ENCODE measurements at places on chromosomes 12 and 14.

DNA sequence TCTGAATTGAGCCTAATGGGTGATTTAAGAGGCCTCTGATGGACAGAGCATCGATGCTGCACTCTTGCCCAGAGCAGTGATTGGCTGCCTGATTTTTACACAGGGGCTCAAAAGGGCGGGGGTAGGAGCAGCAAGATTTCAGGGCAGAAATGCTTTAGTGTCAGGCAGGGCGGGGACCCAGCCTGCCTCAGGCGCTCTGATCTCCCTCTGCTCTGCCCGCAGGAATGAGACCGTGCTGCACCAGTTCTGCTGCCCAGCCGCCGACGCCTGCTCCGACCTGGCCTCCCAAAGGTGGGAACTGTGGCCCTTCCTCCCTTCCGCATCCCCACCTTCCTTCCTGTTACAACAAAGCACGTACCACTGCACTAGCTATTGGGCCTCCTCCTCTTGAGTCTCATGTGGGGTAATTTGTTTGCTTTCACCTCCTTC lies 32.4 kb downstream of the IQSEC3 start:
- no peak for DNase-seq

GRCh38 chr14:32565256-32565655 lies 236.2 kb downstream of the AKAP6 start:
- DNase-seq: no peak

- no peak for DNase-seq
These were observed 368.0 kb downstream of the FUT8 start for GRCh38 chr14:65780566-65780965.

GRCh38 chr12:3655328-3655900 lies 97.5 kb downstream of the CRACR2A start:
- no peak for DNase-seq

DNA sequence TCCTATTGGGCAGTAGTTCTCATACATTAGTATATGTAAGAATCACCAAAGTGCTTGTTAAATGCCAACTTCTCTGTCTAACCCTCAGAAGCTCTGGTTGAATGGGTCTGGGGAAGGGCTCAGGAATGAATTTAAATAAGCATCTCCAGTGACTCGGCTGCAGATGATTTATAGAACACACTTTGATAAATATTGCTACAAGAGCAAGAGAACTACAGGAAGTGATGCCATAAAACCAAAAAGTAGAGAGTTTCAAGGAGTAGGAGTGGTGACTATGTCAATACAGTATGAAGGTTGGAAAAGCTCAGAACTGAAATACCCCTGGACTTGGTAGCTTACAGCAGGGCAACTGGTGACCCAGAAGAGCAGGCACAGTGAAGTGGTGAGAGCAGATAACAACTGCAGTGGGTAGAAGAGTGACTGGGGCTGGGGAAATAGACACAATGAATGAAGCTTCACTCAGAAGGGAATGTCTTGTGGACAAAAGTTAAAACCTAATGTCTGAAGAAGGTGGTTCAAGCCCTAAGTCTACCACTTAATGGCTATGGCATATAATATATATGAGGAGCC lies 8.0 kb upstream of the PLEKHA5 start:
- DNase-seq: no peak

GRCh38 chr14:54186821-54187763 lies 209.7 kb upstream of the CDKN3 start:
- no peak for DNase-seq

- DNase-seq: no peak
These were observed 2.3 kb downstream of the TULP3 start for GRCh38 chr12:2893007-2893406.

GRCh38 chr14:24232645-24233537 lies at the start of gene GMPR2:
GMPR2 (plus strand) TSS chr14:24232929; CDS start chr14:24233254, 325 bp downstream.
- DNase-seq: peak; percentile 16

DNA sequence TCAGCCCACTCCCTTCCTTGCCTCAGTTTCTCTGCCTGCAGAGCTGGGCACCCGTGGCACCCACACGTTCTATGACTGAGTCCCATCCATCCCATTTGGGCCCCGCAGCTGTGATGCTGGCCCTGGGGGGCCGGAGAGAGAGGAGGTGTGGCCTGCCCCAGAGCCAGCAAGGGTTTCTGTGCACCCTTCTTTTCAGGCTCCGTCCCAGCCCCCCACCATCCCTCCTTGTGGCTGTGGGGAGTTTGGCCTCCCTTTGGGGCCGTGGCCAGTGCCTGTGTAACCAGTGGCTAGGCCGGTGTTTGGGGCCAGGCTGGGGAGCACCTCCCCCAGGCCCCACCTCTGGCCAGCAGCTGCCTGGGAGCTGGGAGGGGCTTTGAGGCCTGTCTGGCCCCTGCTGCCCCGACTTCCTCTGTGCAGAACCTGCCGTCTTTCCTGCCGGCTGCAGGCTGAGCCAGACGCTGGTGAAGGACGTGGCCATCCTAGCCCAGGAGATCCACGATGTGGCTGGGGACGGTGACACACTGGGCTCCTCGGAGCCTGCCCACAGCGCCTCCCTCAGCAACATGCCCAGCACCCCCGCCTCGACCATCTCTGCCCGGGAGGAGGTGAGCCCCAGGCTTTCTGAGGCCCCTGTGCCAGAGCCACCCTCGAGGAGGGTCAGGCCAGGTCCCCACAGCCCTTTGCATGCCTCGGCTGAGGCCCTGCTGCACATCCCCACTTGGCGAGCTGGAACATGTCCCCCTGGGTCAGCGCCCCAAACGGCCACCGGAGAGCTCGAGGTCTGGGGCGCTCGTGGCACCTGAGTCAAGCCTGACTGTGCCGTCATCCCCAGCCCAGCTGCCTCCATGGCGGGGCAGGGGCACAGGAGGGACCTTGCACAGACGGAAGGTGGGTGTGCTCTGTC lies 27.7 kb downstream of the CEP170B start:
- DNase-seq: no peak

- DNase-seq: no peak
These were observed 207.6 kb downstream of the BCL11B start for GRCh38 chr14:99064262-99064954.

- no peak for DNase-seq
These were observed 39.0 kb upstream of the HDAC7 start for GRCh38 chr12:47858511-47859266.

- no peak for DNase-seq
These were observed 1.8 kb downstream of the VSX2 start for GRCh38 chr14:74240794-74241651.

DNA sequence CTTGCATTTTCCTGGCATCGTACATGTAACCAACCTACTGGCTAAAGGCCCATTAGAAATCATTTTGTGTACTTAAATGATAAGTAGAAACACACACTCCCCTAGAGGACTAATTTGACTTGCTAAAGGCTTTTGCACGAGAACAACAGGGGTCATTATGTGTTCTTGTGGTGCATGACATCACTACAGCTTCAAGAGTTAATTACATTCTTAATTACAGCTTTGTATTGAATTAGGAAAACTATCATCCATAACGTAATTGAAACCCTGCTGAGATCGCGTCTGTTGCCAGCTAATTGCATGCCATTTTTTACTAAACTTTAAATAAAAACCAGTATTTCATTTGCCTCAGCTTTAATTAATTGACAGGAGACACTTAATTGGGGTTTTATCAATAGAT lies 51.4 kb downstream of the TMEM132C start:
- DNase-seq: no peak

GRCh38 chr12:95988506-95989275 lies 7.5 kb downstream of the HAL start:
- no peak for DNase-seq

- peak; percentile 24 for DNase-seq
These were observed 179.9 kb upstream of the ATF7IP start for GRCh38 chr12:14185427-14186192.

DNA sequence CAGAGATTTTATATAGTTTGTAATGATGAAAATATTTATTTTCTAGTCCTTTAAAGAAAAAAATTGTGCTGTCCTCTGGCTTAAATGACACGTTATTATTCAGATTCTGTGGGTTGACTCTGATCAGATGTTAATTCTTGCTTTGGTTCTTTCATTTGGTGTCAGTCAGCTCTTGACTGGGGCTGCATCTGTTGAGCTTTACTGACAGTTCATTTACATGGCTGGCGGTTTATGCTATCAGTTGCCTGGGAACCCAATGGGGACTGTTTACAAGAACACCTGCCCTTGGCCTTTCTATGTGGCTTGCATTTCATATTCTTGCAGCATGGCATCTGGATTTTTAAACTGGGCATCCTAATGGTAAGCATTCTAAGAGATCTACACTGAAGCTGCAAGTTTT lies 667.1 kb upstream of the FBXO33 start:
- no peak for DNase-seq

DNA sequence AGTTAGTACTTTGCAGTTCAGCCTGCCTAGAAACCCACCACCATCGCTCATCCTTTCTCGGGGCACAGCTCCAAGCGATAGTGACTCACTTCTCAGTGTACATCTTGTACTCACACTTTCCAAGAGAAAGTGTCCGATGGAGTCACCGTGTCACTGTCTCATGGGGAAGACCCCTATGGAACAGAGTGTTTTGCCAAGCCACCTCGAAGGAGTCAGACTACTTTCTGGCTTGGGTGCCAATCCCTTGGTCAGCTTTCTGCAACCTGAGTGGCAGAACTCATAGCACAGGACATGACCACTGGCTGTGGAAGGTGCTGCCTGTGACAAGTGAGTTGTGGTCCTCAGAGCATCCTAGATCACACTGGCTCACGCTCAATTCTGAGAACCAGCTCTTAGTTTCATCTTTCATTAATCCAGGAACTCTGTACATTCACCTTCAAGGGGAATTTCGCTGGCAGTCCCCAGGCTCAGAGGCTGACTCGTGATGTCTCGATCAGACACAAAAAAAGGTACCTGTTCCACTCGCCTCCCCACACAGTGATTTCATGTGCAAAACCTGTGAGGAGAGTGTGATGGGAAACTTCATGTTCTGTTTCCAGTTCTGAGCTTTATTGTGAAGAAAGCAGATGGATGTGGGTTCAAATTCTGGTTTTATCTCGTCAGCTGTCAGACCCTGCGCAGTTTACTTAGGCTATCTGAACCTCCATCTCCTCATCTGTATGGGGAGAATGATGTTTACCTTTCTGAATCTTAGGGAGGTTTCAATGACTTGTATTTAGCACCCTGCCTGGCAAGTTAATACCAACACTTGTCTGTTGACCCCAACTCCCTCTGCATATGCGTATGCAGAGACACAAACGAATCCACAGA lies 127.3 kb upstream of the CCND2 start:
- peak; percentile 75 for DNase-seq
